Right renal pelvis (tissue), 4 donors: ENCODE measurements at places on chromosomes 12 and 14. TPM values are rescaled to one million over a fixed set of nuclear protein-coding genes. Genes with fewer than 3 reads are reported as not detected.

- no peak for DNase-seq
These were observed 20.3 kb upstream of the SINHCAF start for GRCh38 chr12:31346267-31346666.

DNA sequence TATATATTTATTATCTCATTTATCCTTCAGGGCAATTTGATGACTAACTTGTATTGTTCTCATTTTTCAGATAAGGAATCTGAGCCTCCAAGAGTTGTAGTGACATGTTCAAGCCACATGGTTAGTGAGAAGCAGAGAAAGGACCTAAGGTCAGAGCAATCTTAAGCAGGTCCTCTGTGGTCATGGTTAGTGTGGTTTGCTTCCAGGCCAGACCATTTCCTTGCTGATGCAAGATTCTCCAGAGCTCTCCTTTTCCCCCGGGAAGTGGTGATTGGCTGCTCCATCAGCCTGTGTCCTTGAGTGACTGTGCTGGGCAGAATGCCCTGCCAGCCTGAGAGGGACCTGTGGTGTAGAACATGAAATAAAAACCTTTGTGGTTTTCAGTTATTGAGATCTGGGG, 141.3 kb downstream of the KTN1 start:
- DNase-seq: no peak

- no peak for DNase-seq
These were observed 9.5 kb upstream of the IRF2BPL start for GRCh38 chr14:77037938-77038568.

- DNase-seq: no peak
These were observed 126.0 kb upstream of the PZP start for GRCh38 chr12:9334041-9334692.

GRCh38 chr14:90109858-90110257, 48.1 kb downstream of the KCNK13 start:
- DNase-seq: no peak

DNA sequence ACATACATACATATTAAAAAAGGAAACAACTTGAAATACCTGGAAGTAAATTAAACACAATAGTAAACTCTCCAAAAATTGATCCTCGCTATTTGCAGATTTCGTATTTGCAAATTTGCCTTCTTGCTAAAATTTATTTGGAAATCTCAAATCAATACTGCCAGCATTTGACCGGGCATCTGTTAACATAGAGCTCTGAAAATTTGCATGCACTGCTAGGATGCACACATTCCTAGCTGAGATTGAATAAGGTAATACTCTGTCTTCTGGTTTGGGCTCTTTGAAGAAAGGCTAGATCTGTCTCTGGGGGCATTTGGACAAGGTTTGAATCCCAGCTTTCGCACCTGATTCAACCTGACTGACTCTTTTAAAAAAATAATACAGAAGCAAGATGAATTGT, 729.1 kb upstream of the MGAT4C start:
- no peak for DNase-seq

- no peak for DNase-seq
These were observed 55.2 kb upstream of the GNPNAT1 start for GRCh38 chr14:52846591-52846990.

DNA sequence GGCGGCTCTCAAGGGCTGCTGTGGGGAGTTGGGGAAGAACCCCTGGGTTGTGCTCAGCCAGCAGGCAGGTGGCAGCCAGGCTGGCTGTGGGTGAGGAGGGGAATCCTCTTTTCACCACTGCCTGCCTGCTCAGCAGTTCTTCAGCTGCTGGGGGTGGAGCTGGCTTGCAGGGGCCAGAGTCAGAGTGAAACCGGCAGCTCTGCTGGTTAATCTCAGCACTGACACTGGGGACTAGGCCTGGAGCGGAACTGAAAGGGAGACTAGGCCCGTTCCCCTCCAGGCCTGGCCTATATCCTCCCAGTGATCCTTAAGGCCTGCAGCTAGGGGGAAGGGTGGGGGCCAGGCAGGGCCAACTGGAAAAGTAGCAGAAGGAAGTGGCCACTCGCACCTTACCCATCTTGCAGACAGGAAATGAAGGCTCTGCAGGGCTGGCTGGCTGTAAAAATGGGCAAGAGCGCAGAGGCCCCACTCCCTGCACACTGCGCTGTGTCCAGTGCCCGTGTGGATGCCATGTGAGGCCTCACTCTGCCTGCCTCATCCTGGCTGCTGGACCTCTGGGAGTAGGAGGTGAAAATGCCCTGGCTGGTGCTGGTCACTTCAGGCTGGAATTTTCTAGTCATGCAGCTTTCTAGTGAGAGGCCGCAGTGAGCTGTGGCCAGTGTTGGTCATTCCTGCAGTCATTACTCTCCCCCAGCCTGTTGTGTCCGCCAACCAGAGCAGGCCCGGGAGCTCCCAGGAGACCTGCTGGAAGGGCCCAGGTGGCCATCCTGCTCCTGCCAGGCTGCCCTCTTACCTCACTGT, 39.4 kb downstream of the SH2B3 start:
- no peak for DNase-seq

DNA sequence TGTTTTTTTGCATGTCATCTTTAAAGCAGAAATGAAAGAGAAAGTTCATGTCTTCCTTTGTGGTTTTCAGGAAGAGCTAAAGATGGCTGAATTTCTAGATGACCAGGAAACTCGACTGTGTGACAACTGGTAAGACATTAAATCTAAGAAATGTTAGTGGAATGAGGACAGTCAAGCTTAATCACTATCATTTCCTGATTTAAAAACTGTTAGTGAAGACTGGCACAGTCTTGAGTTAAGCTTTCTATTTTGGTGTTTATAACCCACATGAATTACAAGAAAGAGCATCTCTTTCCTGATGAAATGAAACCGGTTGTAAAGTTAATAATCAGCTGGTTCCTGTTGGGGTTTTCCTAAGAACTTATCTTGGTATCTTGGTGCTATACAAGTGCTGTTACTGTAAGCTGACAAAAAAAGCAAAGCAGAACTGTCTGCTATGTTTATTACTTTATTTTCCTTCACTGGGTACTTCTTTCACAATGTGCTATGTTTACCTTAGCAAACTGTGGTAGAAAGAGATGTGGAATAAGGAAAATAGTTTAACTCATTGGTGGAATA, 5.2 kb downstream of the TRAFD1 start:
- DNase-seq: no peak

DNA sequence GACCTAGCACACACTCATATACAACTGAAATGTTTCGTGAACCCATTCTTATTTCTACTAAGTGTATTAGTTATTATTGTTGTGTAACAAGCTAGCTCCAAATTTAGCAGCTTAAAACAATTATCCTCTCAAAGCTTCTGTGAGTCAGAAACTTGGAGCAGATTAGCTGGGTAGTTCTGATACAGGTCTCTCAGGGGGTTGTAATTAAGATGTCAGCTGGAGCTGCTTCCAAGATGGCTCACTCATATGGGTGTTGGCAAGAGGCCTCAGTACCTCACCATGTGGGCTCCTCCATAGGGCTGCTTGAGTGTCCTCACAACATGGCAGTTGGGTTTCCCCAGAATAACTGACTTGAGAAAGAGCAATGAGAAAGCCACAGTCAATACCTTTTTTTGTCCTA, 9.8 kb downstream of the GPR135 start:
- no peak for DNase-seq

GRCh38 chr12:67386869-67387565, 117.9 kb downstream of the CAND1 start:
- DNase-seq: no peak

DNA sequence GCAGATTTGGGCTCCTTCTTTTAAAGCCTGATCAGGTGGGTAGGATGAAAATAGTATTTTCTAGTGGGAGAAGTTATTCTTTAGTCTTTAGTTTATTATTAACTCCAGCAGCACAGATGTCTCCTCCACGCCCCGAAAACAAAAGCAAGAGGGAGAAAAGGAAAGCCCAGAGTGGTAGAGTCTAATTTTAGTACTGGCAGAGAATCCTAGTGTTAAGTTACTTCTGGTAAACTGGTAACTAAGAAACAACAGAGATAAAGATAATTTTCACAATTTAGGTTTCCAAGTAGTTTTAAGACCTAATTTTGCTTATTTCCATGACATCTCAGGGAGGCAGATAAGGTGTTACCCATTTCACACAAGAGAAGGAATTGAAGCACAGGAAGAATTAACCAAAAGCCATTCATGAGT, 16.3 kb downstream of the ATP5MC2 start:
- no peak for DNase-seq

- DNase-seq: no peak
These were observed 380.4 kb upstream of the CCDC196 start for GRCh38 chr14:66105815-66106214.

DNA sequence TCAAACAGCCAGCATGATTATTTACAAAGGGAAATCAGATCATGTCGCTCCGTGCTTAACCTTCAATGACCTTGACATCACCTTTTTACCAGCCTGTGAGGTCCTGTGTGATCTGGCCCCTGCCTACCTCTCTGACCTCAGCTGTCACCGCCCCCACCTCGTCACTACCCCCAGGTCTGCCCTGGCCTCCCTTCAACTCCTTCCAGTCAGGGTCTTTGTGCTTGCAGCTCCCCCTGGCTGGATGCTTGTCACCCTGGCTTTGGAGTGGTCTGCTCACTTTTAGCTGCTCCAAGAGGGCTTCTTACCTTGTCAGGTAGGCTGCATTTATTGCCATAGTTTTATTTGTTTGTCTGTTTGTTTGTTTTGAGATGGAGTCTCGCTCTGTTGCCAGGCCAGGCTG, 8.2 kb upstream of the MAX start:
- no peak for DNase-seq

GRCh38 chr14:75310295-75311111, 31.9 kb downstream of the FOS start:
- DNase-seq: no peak

GRCh38 chr12:131387281-131388163, 323.4 kb upstream of the SFSWAP start:
- no peak for DNase-seq

GRCh38 chr14:89165189-89166181, 251.5 kb downstream of the FOXN3 start:
- DNase-seq: no peak

Gene LMNTD1
- polyA plus RNA-seq: 0.17 TPM

Gene MYO1H
- polyA plus RNA-seq: 0.86 TPM

Gene GALNT16
- 2.9 TPM for polyA plus RNA-seq

Gene COL2A1
- polyA plus RNA-seq: 41.7 TPM

Gene CEP128
- polyA plus RNA-seq: 5.5 TPM

Gene OVCH1
- polyA plus RNA-seq: 0.39 TPM

Gene KMT2D
- 45.3 TPM for polyA plus RNA-seq
